ENCODE measurements at places on chromosomes 3 and 15.

DNA sequence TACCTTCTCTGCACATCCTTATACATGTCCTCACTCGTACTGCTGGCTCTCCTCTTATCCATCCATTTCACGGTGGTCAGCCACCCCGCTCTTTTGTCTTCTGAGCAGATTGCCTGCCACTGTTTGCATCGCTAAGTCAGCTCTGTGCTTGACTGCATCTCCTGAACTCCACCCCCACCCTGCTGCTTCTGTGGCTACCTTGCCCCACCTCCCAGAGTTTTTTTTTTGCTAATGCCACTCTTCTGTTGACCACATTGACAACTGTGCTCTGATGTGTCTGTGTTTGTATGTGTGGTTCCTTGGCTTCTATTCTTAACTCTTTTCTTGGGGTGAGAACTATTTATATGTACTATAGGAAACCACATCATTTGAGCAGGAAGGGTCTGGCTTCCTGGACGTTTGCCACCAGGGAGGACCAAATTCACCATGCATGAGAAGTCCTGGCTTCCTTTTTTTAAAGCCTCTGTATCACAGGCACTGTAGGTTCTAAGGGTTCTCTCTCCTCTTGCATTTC, 12.8 kb upstream of the MTMR10 start:
- peak; percentile 66 for DNase-seq

- peak; percentile 22 for DNase-seq
These were observed 29.8 kb downstream of the ALS2CL start for GRCh38 chr3:46663591-46664135.

GRCh38 chr15:78702609-78703333, 61.8 kb upstream of the CHRNB4 start:
- no peak for DNase-seq

GRCh38 chr3:61979638-61980037, 393.7 kb downstream of the FEZF2 start:
- no peak for DNase-seq

DNA sequence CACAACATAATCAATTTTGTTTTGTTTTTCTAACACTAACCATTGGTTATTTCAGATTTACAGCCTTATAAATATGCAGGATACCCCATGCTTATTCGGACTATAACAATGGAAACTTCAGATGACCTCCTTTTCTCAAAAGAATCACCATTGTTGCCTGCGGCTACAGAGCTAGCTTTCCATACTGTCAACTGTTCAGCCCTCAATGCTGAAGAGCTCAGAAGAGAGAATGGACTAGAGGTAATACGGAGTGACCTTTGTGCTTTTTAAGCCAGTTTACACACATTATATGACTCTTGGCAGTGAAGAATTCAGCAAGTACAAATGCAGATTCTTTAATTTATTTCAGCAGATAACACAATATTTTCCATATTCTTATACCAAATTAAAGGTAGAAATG, 81.8 kb downstream of the DNAJC13 start:
- no peak for DNase-seq

DNA sequence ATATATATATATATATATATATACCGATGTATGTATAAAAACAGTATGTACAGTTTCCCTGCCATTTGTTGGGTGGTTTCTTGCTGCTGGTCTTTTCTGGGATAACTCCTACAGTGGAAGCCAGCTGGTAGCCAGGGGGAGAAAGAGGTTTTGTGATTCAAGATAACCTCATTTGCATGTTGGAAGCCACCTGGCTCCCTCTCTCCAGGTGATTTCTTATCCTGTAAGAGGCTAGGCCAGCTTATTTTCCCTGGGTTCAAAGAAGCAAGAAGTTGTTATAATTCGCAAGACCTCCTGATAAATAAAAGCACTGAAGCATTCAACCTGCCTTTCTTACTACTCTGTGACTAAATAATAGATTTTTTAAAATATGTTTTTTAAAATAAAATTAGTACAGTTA, 443.3 kb downstream of the VGLL3 start:
- no peak for DNase-seq

- no peak for DNase-seq
These were observed 34.4 kb downstream of the RAF1 start for GRCh38 chr3:12629560-12629959.

DNA sequence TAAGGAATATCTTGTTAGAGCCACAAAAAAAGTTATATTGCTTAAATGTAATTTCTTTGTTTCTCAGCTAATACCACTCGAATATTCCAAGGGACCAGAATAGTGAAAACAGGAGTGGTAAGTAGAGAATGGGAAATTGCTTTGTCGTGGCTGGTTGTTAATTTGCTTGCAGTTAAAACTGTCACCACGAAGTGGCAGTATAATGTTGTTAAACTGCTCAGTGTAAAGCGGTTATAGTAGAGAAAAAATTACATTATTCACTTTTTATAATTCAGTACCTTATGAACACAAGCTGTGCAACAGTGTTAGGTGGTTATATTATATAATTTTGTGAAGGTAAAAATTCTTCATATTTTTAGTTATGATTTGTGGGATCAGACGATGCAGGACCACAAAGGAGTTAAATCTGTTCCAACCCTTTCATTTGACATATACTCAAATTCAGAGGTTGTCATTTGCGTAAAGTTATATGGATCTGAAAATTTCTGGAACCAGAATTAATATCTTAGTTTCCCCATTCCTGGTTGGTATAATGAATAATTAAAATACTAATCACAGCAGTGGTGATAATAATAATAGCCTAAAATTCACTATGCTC, 171.8 kb downstream of the FEZF2 start:
- peak; percentile 67 for DNase-seq

DNA sequence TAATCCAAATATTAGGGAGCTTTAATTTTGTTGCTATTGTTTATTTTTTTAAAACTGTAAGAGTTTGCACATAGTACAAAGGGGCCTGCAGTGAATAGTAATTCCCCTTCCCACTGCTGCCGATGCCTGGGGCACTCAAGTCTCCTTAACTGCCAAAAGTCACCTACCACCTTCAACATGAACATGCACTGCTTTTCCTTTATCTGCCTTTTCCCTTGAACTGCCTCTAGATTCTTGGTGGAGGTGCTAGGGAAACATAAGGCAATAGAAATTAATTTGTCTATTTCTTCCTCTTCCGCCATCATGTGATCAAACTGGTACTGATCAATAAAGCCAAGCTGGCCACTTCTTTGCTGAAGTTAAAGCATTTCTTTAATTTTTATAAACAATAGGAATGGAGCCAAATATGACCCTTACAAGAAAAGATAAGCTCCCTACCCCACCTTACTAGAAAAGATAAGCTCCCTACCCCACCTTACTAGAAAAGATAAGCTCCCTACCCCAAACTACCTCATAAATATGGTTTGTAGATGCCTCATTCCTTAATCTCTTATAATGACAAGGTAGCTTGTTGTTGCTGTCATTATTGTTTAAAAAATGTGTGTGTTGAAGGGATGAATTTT, 17.4 kb upstream of the ACAP2 start:
- no peak for DNase-seq

GRCh38 chr3:74599564-74599963, 14.9 kb downstream of the CNTN3 start:
- DNase-seq = no peak

GRCh38 chr3:107848351-107848915, 242.4 kb downstream of the CD47 start:
- DNase-seq = no peak

DNA sequence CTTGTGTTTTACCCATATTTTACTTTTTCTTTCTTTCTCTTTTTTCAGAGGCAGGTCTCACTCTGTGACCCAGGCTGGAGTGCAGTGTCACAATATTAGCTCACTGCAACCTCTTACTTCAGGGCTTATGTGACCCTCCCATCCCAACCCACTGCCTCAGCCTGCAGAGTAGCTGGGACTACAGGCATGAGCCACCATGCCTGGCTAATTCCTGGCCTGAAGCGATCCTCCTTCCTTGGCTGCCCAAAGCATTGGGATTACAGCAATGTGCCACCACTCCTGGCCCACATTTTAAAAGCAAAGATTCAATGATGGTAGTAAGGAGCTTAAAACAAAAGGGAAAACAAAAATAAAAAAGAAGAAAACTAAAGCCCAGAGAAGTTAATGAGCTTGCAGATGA, 11.1 kb upstream of the CDV3 start:
- DNase-seq = no peak

DNA sequence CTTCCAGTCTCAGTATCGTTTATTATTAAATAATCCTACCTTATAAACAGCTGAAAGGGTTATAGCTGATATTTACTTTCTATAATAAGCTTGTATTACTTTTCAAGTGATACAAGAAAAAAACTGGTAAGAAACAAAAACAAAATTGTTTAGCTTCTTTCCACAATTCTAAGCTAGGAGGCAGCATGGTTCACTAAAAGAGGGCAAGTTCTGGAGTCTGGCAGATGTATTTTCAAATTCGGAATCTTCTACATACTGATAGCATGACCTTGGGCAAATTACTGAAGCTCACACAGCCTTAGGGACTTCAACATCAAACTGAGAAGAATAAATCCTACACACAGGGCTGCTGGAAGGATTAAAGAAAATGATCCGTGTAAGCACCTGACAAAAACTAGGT, 15.4 kb downstream of the C15orf62 start:
- DNase-seq = no peak

GRCh38 chr3:52086976-52087663, 30.7 kb upstream of the DUSP7 start:
- no peak for DNase-seq

- no peak for DNase-seq
These were observed 24.7 kb upstream of the BSN start for GRCh38 chr3:49529567-49529966.
